Stimulated activated CD4-positive, alpha-beta T cell treated with anti-CD3 and anti-CD28 coated beads, Interleukin-2, amount 100 ng/mL, for 48 hours (primary cell): ENCODE measurements at places on chromosomes 1 and 21.

- DNase-seq = no peak
Observed at GRCh38 chr1:206850401-206850800, 15.0 kb upstream of the IL20 start.

GRCh38 chr1:210797422-210797821 is 336.5 kb downstream of the KCNH1 start:
- DNase-seq = no peak

DNA sequence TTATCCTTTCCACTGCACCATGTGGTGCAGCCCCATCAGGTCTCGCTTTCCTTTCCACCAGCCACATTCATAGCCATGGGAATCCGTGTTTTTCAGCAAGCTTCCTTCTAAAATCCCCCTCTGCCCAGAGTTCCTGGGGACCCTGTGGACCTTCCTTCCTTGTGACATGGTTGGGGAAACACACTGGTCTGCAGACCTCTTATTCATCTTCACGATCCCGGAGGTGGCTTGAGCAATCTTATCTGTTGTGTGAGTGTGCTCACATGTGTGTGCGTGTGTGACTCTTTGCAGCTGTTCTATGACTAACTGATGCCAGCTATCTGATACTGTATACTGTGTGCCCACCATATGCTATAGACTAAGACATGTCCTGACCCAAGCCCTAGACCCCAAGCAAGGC is 15.6 kb upstream of the IL10 start:
- DNase-seq = no peak

- no peak for DNase-seq
Observed at GRCh38 chr1:163066686-163067085, 2.5 kb upstream of the RGS4 start.

GRCh38 chr1:218536296-218536986 is 191.3 kb downstream of the TGFB2 start:
- DNase-seq = no peak

DNA sequence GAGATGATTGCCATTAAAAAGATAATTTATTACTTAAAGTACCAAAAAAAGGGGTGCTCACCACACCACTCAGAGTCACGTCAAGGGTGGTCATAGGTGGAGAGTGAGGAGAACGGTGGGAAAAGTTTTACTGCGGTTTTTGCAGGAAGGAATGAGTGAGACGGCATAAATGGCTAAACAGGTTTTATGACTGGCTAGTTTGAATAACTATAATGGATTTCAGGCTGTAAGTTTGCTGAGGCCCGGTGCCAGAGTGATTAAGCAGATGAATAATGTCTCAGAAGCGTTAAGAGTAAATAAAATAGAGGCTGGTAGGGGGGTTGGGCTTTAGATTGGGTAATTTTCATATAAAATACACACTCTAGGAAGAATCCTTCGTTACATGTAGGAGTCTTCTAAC is 1337.8 kb downstream of the AMY1C start:
- DNase-seq = no peak

GRCh38 chr1:97913506-97914139 is 7.2 kb downstream of the DPYD start:
- DNase-seq = no peak

GRCh38 chr1:244273845-244274619 is 177.7 kb downstream of the ADSS2 start:
- no peak for DNase-seq

GRCh38 chr1:185578293-185578692 is 155.9 kb upstream of the HMCN1 start:
- no peak for DNase-seq

DNA sequence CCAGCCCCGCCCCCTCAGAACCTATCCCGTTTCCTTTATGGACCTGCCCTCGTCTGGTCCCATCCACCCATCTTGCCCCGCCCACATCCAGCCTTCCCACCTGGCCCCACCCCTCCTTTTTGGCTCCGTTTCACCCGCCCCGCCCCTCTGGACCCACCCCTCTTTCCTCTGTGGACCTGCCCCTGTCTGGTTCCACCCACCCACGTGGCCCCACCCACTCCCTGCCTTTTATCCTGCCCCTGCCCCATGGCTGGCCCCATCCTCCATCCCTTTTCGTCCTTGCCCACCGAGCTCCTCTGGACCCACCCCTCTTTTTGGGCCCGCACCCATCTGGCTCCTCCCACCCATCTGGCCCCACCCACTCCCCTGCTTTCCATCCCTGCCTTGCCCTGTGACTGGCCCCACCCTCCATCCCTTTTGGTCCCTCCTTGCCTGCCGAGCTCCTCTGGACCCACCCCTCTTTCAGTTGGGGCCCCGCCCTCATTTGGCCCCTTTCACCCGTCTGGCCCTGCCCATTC is 177.3 kb downstream of the CAMTA1 start:
- peak; percentile 48 for DNase-seq

- DNase-seq = no peak
Observed at GRCh38 chr1:100075773-100076172, 57.0 kb downstream of the SASS6 start.

DNA sequence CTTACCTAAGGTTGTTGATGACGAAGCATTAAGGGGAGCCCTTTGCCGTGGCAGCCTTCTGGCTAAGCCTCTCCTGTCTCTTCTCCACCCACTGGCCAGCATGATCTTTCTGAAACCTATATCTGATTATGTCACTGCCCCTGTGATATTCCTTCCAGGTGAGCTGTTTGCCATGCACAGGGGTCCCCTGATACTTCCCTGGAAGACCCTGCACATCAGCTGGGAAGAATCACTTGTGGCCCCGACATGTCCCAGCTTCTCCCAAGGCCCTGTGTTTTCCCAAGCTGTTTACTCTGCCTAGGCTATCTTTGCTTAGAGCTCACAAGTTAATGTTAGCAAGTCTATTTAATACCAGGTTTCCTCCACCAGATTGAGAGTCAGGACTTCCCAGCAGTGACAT is 12.3 kb downstream of the RD3 start:
- no peak for DNase-seq

GRCh38 chr1:7497107-7497637 is 273.9 kb upstream of the VAMP3 start:
- no peak for DNase-seq

DNA sequence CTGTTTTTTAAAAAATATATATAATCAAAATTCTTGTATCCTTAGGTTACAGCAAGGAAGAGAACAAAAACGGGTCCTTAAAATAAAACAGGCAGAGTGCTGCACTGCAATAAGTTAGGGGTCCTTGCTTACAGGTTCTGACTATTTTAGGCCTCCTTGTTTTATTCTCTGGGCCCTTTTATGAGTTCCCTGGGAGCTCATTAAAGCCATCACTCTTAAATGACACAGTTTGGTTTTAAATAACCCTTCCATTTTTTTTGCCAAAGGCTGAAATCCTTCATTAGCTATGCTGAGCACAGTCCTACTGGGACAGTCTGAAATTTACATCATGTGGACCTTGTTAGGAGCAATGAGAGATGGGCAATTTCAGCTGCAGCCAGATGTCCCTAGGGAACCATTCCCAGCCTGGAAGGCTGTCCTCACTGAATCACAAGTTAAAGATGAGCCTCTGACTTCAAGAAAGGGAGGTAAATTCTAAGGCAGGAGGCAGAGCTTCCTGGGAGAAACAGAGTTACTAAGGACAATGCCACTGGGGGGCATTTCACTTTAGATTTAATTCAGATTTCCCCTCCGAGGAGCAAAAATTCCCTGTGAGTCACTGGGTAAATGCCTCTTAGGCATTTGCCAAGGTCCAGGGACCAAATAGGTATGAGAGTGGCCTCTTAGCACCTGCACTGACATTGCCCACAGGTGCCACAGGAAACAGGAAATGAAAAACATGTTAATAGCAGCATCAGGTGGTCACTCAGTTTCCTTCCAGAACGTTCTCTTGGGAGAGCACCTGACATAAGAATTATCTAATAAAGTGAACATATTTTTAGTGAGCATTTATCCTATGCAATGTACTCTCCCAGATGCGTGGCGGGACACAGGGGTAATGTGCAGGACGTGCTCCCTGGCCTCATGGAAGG is 3.8 kb upstream of the MUL1 start:
- no peak for DNase-seq

DNA sequence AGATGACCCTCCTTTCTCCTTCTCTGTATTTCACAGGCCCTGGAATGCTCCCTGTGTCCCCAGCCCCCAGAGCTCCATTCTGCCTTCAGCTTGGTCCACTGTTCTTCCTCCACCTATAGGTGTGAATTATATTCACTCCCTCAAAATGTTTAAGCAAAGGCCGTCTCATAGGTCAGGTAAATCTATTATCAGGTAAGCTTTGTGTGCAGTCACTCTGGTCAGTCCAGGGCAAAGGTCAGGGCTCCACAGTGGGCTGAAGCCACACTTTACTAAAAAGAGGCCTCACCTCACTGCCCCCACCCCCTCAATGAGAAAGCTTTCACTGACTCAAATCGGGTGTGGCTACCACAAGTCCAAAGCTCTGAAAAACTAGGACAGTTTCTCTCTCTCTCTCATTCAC is 65.9 kb downstream of the DNTTIP2 start:
- DNase-seq = no peak

GRCh38 chr1:70066711-70067110 is 138.7 kb downstream of the LRRC40 start:
- DNase-seq = no peak

- no peak for DNase-seq
Observed at GRCh38 chr1:33435096-33435820, 4.4 kb upstream of the PHC2 start.

- DNase-seq = no peak
Observed at GRCh38 chr21:41638201-41638790, 128.6 kb downstream of the RIPK4 start.

DNA sequence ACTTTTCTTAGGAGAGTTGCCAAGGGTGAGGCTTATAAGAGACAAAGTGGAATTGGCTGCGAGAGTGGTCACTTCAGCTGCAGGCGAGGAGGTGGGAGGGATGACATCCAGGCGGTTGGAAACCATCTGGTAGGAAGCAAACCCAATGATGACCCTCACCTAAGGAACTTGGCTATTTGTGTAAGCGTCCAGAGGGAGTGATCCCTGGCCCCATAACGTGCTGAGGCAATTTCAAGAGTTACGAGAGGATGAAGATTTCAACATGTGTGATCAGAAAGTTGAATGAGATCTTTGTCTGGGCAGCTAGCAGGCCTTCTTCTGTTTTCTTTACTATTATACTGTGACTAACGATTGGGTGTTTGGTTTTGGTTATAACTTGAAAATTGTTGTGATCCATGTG is 102.7 kb upstream of the VANGL1 start:
- DNase-seq = no peak

- DNase-seq = no peak
Observed at GRCh38 chr1:26820784-26821269, 5.7 kb upstream of the ZDHHC18 start.

- DNase-seq = no peak
Observed at GRCh38 chr1:57319165-57319564, 104.7 kb downstream of the DAB1 start.

DNA sequence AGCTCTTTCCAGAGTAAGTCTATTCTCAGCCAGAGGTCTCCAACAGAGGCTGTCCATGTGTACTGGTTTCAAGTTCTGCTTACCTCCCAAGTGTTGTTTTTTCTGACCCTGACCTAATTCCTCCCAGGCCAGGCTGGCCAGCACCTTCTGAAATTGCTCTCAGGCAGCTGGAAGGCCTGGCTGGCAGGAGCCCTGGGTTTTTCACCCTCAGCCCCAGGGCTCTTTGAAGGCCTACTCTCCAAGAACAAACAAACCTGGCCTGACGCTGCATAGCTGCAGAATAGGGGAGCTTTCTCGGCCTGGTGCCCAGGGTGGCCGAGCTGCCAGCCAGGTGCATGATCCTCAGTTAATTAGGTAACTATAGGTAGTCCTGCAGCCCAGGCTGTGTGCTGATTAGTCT is 147.5 kb downstream of the CACNA1E start:
- DNase-seq = no peak

GRCh38 chr21:39612233-39613040 is at the start of gene B3GALT5:
Gene B3GALT5 (plus strand): TSS chr21:39612940. CDS start chr21:39660560, 47,620 bp downstream.
- DNase-seq = no peak

- no peak for DNase-seq
Observed at GRCh38 chr1:98330224-98330623, 331.3 kb upstream of the SNX7 start.

- no peak for DNase-seq
Observed at GRCh38 chr1:25033828-25034705, 104.0 kb upstream of the RUNX3 start.

GRCh38 chr1:24364605-24364974 is 45.4 kb downstream of the GRHL3 start:
- DNase-seq = no peak
